Stimulated activated CD4-positive, alpha-beta T cell treated with anti-CD3 and anti-CD28 coated beads, Interleukin-1b, Interleukin-23, amount 100 ng/mL, for 48 hours (primary cell): ENCODE measurements at places on chromosomes 3 and 15.

DNA sequence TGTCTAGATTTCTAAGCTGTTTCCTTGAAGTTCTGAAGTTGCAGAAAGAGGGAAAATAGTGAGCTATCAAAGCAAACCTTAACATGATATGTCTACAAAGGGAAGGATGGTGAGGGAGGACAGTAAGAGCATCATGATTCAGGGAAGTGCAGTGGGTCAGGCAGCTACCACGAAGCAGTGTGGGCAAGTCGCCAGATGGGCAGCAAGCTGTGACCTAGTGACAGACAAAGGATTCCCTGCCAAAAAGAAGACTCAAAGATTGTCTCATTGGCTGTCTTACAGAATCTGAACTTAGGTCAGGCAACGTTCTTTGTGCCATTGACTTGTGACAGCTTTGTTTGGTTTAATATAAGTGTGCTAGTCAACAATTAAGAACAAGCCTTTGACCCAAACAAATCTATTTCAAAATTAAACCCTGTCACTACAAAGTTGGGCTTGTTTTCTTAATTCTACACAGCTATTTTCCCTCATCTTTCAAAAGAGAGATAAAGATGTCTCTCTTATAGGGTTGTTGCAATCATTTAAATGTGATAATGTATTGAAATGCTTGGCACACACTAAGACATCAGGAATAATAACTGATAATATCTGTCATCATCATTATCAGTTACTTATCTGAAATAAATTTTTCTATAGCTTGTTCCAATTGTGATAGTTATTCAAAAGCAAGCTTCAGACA, 153.3 kb downstream of the ECT2 start:
- DNase-seq = no peak

DNA sequence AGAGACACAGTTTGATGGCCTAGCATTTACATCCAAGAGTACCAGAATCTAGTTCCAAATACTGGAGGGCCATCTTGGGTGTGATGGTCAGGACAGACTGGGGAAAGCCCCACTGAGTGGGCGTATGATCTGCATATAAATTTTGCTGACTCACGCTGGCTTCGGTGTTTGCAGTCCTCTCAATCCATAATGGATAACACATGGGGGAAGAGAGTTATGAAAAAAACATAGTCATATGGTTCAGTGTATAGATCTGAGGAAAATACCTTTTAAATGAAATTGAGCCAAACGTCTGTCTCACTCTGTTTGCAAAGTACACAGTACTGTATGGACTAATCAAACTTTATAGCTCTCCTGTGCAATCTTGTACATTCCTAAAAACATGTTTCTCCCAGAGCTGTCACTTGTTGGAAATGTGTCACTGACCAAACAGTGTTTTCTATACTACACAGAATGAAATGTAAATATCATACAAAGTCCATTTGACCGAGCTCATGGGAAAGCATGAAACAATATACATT, 125.3 kb upstream of the THBS1 start:
- no peak for DNase-seq

- DNase-seq = no peak
Measured at GRCh38 chr3:112560307-112560706, 1.5 kb downstream of the ATG3 start.

GRCh38 chr3:29409409-29409808, 128.5 kb downstream of the RBMS3 start:
- no peak for DNase-seq

DNA sequence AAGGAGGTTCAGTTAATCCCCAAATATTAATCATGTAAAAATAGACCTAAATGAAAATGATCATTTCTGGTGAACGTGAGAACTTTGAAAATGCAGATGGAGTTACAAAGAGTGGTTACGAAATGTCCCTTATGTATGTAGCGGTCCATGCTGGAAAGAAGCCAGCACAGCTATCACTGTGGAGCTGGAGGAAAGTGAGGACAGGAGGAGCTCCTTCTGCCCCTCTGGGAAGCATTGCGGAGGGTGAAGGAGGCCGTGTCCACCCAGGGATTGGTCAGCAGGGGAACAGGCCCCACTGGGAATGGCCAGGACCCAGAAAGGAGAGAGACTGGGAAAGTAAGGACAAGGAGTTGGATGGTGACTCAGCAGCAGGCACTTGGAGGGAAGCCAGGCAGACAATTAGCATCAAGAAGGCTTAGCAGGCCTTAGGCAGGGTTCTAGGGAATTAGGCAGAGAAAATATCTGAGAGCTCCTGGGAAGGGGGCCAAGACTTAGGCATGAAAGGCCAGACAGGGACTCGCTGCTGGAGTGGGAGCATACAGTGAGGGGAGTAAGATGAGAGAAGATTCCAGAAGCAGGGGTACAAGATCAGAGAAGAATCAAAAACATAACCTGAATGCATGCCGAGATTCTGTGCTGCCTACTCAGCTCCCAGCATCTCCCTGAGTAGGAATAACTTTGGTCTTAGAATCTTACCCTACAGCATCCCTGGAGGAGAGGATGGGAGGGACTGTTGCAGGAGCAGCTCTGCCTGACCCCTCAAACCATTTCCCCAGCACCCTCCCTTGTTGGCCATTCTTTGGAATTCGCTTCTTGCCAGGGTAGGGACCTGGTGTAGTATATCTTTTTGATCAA, 171.0 kb upstream of the UMPS start:
- DNase-seq = no peak

GRCh38 chr3:172119266-172119969, 80.0 kb downstream of the FNDC3B start:
- DNase-seq = no peak

- DNase-seq = no peak
Measured at GRCh38 chr15:80216911-80217310, 35.1 kb downstream of the CTXND1 start.

GRCh38 chr15:70427167-70428120, 329.7 kb upstream of the TLE3 start:
- DNase-seq = no peak

GRCh38 chr15:69992348-69992747, 105.4 kb downstream of the TLE3 start:
- no peak for DNase-seq

DNA sequence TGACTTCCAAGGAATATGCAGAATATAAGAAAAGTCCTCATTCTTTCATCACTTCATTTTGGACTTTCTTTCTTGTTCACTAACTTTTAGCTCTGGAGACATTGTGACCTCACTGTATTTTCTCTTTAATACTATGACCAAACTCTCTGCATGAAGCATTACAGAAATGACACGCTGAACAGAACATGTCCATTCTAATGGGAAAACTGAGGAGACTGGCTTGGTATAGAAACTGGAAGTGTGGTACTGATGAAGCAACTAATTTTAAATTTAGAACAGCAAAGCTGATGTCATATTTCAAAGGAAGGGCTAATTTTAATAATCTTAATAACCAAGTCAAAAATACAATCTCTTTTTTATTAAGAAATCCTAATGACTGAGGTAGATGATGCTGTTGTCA, 4.7 kb downstream of the DPH3 start:
- DNase-seq = no peak

DNA sequence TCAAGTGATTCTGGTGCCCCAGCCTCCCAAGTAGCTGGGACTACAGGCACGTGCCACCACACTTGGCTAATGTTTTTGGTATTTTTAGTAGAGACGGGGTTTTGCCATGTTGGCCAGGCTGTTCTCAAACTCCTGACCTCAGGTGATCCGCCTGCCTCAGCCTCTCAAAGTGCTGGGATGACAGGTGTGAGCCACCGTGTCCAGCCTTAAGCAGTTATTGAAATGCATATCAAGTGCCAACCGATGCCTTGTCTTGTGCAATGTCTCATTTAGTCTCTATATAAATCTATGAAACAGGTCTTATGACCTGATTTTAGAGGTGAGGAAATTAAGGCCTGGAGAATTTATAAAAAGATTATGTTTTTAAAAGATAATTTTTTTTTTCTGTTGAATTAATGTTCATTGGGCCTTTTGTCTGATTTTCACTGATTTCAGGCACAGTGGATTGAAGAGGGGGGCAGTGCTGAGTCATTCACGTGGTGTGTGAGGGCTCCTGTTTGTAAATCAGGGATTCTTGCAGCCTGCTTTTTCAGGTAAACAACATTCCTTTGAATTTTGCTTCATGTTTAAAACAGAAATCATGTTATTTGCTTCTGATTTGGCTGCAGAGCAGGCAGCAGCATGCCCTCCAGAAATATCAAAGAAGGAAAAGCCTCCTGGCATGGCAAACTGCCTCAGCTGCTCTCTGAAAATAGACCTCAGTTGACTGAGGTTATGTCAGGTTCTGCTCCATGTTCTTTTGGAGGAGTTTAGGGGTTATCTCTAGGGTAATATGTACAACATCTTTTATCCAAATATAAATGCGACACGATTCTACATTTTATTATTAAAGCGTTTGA, 407.0 kb upstream of the RGMA start:
- DNase-seq = no peak

- DNase-seq = no peak
Measured at GRCh38 chr3:154364849-154365248, 40.6 kb upstream of the DHX36 start.

- DNase-seq = no peak
Measured at GRCh38 chr3:151740581-151740980, 6.9 kb downstream of the AADACL2 start.

GRCh38 chr15:54288049-54288448, 309.8 kb downstream of the UNC13C start:
- no peak for DNase-seq

- DNase-seq = peak; percentile 61
Measured at GRCh38 chr3:9808345-9809037, 1.6 kb upstream of the TTLL3 start.

GRCh38 chr3:177041021-177041729, 156.1 kb downstream of the TBL1XR1 start:
- DNase-seq = no peak

DNA sequence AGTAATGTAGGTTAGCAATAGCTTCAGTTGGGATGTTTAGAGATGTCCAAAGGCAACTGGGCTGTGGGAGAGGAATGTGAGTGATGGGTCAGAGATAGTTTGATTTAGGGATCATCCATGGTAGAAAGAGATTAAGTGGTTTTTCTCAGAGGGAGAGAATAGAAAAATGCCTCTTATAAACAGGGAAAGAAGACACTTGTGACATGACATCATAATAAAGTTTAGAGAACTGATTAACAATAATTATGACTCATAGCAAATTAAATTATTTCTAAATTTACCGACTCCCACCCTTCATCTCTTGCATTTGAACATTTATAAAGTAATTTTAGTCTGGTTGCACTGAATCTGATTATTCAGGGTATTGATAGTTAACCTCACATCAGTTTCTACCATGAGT, 145.1 kb downstream of the CDIN1 start:
- DNase-seq = no peak

DNA sequence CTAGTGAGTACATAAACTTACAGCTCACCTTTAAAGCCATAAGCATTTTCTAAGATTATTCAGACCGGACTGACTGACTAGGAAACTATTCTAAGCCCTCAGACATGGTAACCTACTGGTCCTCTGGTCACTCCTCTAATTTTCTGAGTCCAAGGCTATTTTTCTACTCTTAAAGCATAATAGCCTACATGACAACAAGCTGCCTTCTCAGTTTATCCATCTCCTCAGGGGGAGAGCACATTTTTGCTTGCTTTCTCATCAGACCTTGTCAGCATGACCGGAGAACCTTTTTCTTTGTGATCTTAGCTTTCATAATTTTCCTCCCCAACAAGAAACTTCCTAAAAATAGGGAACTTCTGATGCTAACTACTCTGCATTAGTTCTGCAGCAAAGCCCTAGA, 38.4 kb downstream of the UBP1 start:
- no peak for DNase-seq

- DNase-seq = no peak
Measured at GRCh38 chr3:44412365-44412764, 65.1 kb downstream of the ZNF445 start.

GRCh38 chr3:181823716-181824115, 112.0 kb downstream of the SOX2 start:
- no peak for DNase-seq

DNA sequence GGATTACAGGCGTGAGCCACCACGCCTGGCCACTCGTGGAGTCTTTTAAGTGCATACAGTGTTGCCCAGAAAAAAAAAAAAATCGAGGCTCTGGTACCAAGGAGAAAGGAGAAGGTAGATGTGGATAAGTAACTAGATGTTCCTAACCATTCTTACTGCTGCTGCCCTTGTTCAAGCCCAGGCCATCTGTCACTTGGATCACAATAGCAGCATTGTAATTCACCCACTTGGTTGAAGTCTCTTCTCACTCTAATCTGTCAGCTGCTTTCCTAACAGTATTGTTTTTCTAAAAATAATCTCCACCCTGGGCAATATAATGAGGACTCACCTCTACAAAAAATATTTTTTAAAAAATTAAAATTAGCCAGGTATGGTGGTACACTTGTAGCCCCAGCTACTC, 58.0 kb upstream of the CRTC3 start:
- no peak for DNase-seq

GRCh38 chr3:197428117-197428801, 127.5 kb downstream of the BDH1 start:
- peak; percentile 73 for DNase-seq

- DNase-seq = no peak
Measured at GRCh38 chr3:184604615-184605290, 43.2 kb downstream of the EPHB3 start.

DNA sequence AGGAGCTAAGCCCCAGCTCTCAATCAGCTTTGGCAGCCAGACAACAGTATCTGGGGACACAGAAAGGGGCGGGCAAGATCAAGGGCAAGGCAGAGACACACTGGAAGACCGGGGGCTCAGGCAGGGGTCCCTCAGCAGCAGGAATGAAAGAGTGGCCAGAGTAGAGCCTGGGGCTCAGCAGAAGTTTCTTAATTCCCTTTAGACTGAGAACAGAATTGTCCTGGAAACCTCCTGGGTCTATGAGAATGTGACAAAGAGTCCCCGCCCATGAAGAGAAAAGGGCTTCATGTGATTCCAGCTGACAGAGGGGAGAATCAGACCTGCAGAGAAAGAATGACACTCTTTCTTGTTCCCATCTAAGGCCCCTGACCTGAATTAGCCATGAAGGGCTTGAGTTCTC, 95.2 kb upstream of the CTNNB1 start:
- DNase-seq = no peak

- no peak for DNase-seq
Measured at GRCh38 chr15:52068004-52068615, 44.5 kb downstream of the BCL2L10 start.
